Activated CD8-positive, alpha-beta memory T cell treated with anti-CD3 and anti-CD28 coated beads for 1 hour (primary cell): ENCODE measurements at places on chromosomes 6 and 20.

- DNase-seq: no peak
Observed at GRCh38 chr6:133300896-133301295, 59.7 kb downstream of the EYA4 start.

GRCh38 chr6:123745895-123746294 is 57.8 kb upstream of the NKAIN2 start:
- DNase-seq: no peak

DNA sequence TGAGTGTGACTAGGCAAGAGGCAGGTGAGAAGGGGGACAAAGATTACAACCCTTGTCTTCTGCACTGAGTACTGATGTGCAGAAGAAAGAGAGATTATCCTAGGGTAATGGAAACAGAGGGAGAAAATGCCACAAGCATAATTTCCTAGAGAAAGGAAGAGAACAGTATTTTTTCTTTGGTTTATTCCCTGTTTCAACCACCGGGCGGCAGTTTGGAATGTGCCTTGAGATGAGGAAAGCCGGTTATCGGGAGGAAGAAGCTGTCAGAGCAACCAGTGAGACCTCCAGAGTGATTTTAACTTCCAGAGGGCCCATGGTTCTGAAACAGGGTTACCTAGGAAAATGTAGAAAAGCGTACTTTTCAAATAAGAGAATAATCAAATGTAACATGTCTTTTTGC is 121.4 kb downstream of the REV3L start:
- DNase-seq: no peak

DNA sequence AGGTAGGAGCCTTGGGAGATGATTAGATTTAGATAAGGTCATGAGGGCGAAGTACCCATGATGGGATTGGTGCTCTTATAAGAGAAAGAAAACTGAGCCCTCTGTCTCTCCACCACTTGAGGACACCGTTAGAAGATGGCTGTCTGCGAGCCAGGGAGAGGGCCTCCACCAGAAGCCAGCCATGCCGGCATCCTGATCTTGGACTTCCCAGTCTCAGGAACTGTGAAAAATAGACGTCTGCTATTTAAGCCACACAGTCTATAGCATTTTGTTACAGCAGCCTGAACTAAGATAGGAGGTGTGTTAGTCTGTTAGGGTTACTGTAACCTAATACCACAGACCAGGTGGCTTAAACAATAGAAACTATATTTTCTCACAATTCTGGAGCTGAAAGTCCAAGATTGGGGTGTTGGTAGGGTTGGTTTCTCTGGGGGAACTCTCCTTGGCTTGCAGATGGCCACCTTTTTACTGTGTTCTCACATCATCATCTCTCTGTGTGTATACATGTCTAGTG is 38.0 kb upstream of the ADGRF1 start:
- DNase-seq: no peak

DNA sequence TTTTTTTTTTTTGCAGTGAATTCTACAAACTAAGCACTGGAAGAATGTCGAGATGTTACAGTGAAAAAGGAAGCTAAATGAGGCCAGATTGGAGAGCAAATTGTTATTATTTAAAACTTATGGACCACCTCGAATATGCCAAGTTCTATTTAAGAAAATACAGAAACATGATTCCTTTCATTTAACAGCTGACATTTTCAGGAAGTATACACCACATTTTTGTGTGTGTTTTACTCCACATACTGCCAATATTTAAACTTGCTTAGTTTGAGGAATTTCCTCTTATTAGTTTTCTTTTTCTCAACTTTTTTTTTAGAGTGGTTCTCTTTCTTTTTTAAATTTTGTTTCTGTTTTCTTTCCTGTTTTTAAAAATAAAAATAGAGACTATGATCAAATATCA is 37.0 kb upstream of the GCLC start:
- no peak for DNase-seq

GRCh38 chr6:104473021-104473429 is 386.7 kb downstream of the HACE1 start:
- no peak for DNase-seq

DNA sequence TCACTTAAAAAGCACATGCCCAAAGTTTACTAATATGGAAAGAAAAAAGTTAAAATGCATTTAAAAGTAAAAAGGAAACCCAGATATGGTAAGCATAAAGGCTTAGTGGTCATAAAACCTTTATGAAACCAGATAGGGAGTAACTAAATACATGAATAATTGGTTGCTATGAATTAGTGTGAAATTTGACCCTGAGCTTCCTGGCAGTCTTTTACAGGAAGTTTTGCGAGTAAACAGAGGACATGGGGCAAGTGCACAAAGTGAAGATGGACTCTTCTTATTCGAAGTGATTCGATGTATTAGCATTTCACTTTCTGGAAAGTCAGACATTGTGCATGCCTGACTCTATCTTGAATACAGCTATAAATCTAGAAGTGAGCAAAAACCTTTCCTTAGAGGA is 90.9 kb upstream of the MLIP start:
- DNase-seq: no peak

- peak; percentile 31 for DNase-seq
Observed at GRCh38 chr6:149060300-149060984, 257.1 kb upstream of the TAB2 start.

DNA sequence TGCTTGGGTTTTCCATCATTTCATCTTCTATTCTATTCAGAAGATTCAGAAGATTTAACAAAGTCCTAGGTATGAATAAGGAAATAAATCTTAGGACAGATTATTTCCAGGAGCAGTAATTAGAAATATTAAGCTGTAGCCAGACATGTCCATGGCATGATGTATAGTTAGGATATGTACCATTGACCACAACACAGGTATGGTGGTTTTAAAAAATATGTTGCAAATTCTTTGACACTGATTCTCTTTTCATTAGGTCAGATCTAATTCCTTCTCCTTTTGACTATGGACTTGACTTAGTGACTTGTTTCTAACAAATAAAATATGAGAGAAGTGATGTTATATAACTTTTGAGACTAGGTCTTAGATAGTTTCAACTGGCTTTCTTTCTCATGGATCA is 23.5 kb upstream of the PDE7B start:
- no peak for DNase-seq

DNA sequence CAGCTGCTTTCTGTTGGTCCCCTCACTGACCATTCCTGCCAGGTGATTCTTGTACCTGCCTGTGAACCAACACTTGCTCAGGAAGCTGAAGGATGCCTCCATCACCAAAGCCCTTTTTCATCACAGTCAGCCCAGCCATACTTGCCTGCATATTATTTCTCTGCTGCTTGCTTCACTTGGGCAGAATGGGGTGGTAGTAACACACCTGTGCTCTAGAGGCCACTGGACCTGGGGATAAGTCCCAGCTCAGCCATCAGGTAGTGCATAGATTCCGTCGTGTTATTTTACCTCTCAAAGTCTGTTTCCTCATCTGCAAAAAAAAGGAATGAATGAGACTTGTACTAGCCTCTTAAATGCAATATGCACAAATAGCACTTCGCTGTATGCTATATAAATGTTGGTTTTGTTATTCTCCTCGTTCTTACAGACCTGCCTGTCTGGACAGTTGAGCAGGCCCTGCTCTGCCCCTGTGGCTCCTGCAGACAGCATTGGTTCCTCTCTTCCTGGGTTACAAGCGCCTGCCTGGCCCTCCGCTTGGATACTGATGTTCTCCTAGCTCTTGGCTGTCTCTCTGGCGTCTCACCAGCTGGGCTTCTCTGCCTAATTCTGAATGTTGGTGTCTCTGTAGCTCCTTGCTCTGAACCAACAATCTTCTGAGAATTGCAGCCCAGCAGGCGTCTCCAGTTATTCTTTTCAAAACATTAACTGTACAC is 151.8 kb downstream of the UNC5CL start:
- no peak for DNase-seq

DNA sequence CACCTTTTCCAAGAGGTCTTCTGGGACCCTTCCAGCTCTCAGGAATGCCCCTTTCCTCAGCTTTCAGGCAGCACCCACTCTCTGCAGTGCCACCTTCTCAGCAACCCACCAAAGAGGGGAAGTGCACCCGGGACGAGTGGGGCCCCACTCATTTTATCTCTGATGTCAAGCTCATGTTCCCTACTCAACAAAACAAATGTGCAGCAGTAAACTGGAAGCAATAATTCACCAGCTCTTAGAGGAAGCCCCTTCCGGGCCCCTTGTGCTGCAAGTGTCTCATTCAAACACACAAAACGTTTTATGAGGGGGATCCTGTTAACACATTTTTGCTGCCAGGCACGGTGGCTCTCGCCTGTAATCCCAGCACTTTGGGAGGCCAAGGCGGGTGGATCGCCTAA is 13.6 kb downstream of the GFOD1 start:
- no peak for DNase-seq
